ENCODE measurements at places on chromosomes 12 and 14. TPM values are rescaled to one million over a fixed set of nuclear protein-coding genes. Genes with fewer than 3 reads are reported as not detected.
A peak's percentile ranks its signal among the peaks of the same experiment; 100 is the strongest.

Gene LPAR5
- 6.8 TPM for total RNA-seq

DNA sequence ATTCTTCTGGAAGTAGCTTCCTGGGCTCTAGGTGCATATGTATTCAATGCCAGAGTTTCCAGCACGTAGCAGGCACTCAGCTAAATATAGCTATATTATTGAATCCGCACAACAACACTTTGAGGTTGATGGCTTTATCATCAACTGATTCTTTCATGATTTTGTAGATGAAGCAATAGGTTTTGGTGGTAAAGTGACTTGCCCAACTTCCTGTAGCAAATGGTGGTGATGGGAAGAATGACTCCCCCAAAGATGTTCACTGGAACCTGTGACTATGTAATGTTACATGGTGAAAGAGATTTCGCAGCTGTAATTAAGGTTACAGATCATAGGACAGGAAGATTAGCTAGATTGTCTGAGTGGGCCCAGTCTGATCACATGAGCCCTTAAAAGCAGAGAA, 3.2 kb downstream of the TDRD9 start:
- DNase-seq: no peak

Gene SOAT2
- total RNA-seq: 2.9 TPM

- no peak for DNase-seq
Measured at GRCh38 chr14:95597784-95598211, 62.9 kb downstream of the GLRX5 start.

- DNase-seq: no peak
Measured at GRCh38 chr14:42140001-42140400, 533.3 kb downstream of the LRFN5 start.

Gene CPNE6
- total RNA-seq: not detected

Gene MYO1H
- not detected for total RNA-seq

Gene TAS2R43
- 0.30 TPM for total RNA-seq

- no peak for DNase-seq
Measured at GRCh38 chr14:85344171-85344570, 185.8 kb upstream of the FLRT2 start.

GRCh38 chr14:94643316-94644101, 31.3 kb downstream of the SERPINA3 start:
- DNase-seq: no peak

- no peak for DNase-seq
Measured at GRCh38 chr12:72547573-72547972, 275.4 kb downstream of the TRHDE start.

DNA sequence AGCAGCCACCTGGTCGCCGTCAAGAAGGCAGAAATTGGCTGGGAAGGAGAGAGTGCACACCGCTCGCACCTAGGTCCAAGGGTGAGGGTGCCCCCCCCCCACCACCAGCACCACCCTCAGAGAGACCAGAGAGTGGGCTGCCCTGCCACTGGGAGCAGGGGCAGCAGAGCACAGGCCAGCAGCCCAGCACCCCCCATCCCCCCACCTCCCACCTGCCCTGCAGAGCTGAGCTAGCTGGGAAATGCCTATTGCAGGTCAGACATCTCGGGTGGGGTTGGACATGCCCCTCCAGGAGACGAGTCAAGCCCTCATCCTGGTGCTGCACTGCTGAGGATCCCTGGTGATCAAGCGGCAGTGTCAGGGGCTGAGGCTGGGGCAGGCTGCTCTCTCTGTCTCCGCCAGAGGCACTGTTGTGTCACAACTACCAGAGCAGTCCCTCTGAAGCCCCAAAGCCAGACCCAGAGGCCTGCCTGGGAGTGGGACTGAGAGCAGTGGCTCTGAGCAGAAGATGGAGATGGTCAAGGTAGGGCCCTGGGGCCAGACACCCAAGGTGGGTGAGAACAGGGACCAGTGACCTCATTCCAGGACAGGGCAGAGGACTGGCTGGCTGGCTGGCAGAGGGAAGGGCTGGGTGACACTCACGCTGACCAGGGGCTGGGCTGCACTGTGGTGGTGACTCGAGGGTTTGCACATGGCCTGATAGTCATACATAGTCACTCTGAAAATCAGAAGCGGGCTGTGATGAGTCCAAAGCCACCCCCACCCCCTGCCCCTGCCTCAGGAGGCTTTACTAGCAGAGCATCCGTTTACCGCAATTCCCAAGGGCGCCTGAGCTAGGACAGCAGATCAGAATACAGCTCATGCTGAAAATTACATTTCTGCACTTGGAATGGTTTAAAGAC, 19.7 kb upstream of the LRTM2 start:
- peak; percentile 54 for DNase-seq

DNA sequence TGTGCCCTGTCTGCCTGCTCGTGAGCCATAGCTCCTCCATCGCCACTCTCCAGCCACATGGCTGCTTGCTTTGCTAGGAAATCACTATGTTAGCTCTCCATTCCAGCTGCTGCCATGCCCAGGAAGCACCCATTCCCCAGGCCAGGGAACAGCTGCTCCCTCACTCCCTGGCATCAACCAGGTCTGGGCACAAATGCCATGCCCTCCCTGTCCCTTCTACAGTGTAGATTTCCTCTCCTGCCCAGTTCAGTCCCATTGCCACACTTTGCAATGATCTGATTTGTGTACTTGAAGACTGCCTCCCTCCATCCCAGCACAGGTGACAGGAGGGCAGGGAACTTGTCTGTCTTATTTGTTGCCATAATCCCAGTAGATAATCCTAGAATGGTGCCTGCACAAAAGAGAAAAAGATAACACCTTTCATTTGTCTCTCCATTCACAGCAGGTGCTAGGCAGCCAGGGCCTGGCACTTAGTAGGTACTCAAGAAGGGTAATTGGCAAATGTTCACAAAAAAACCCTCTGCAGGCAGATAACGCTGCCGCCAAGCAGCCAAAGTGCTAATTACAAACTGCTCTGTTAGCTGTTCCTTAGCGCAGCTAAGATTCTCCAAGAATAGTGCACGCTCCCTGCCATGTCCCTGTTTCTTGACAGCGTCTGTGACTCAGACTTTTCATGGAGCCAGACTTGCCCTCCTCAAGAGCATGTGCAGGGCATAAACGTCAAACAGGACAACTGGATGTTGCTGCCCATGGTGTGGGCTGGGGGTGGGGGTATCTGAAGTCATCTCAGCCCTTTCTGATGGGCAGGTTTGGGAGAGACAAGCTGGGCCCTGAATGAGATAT, 69.1 kb downstream of the ARL6IP4 start:
- DNase-seq: no peak

DNA sequence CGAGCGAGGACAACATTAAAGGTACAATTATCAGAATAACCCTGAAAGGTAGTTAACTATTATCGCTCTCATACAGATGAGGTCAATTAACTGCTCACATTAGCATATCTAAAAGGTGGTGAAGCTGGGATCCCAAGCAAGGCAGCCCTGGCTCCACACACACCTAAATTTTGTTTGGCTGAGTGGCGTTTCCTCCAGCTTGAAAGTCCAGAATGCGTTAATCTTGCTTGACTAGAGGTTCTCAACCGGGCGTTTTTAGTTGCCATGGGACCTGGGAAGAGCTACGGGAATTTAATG, 531 bp downstream of the DLGAP5 start:
- DNase-seq: no peak

DNA sequence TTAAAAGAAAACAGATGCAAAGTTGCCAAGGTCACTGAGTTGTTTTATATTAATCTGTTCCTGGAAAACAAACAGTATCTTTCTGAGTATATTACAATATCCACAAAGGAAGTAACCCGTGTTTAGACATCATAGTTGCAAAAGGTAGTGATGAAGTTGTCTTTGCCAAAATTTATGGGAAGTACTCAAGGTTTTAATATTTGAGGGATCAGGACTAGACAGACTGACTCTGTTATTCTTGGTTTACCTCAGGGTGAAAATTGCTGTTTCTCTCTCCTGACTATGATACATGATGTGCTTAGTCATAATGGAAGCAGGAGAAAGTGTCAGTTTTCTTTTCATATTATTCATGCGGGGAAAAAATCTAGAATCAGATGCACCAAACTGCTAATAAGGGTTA, 28.3 kb downstream of the TMEM233 start:
- no peak for DNase-seq

GRCh38 chr12:57049119-57049446, 846 bp downstream of the MYO1A start:
- DNase-seq: no peak
